Fibroblast of skin of right biceps (primary cell): ENCODE measurements at places on chromosomes 16 and 17.

GRCh38 chr16:8739989-8740704, 57.3 kb downstream of the TMEM186 start:
- no peak for DNase-seq

GRCh38 chr17:50165867-50166517, at the start of gene SGCA:
Gene SGCA, plus strand, starts transcription at chr17:50166005. Its CDS starts 36 bp downstream, at chr17:50166041.
- no peak for DNase-seq

DNA sequence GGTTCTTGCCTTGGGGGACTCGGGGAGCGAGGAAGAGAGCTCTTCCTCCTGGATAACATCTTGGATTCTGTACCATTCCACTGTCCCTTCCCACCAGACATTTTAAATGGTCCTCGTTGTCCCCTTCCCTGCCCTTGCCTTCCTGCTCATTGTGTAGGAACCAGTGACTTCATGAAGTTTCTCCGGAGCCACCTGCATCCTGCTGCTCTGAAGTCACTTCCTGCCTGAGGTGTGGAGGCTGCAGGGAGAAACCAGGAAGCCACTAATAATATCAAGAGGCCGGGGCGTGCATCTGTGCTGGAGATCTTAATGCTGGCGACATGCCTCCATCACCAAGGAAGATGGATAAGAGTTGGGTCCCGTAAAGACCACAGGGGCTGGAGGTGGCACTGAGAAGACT, 6.2 kb upstream of the SLC16A13 start:
- DNase-seq: no peak

DNA sequence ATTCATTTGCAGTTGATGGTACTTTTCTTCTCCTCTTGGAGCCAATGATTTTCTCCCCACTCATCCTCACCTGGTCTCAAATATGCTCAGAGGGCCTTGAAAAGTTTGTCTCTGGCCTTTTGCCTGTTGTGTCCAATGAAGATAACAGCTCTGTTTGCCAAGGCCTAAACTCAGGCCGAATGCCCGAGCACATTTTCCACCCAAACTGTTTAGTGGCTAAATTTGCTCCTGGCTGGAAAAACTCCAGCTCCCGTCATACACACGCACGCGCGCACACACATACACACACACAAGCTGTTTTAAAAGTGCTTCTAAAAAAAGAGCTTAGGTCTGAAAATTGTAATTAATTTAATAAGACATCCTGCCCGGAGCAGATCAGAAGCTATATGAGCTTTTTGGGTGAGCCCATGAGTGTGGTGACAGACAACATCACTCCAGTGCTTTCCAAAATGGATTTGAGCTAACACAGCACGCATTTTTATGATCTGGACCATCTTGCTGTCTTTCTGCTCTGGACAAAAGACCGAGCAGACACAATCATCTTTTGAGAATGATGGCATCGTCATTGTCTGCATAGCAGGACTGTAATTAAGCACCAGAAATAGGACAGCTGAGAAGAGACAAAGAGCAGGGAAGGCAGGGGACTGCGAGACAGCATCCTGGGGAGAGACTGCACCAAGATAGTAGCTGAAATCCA, 48.9 kb downstream of the IRX6 start:
- no peak for DNase-seq

GRCh38 chr16:57624806-57625500, 3.5 kb upstream of the ADGRG1 start:
- no peak for DNase-seq

- DNase-seq: peak; percentile 44
Observed at GRCh38 chr17:17682293-17682736, 1.1 kb downstream of the RAI1 start.

GRCh38 chr16:30187971-30188561, 4.7 kb downstream of the CORO1A start:
- DNase-seq: no peak

GRCh38 chr17:80758481-80759376, 214.1 kb downstream of the RPTOR start:
- DNase-seq: no peak

- DNase-seq: no peak
Observed at GRCh38 chr16:4699046-4699556, 5.7 kb downstream of the NUDT16L1 start.

DNA sequence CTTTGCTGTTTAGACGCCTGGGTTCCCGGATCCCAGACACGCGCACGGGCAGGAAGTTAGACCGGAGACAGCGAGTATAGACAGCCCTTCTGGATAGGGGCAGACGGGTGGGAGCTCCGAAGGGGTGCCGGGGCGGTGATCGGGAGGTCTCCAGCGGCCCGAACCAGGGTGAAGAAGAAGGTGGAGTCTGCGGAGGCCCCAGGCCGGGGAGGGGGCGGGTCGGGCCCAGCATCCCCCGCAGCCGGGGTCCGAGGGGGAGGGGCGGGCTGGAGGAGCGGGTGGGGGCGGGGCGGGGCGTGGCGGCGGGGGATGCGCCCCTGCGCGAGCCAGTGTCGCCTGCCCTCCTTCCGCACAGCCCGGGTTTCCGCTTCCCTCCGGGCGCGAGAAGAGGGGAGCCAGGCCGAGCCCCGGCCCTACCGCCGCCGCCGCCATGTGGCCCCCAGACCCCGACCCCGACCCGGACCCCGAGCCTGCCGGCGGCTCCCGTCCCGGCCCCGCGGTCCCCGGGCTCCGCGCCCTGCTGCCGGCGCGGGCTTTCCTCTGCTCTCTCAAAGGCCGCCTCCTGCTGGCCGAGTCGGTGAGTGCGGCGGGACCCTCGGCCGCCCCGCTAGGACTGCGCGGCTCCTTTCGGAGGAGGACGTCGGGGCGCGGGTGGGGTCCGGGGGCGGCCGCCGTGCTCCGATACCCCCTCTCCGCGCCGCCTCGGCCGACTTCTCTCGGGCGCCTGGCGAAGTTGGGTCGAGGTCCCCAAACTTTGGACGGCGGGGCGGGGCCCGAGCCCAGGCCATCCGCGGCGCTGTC, at the start of gene CMTM3:
CMTM3 (plus strand) TSS at position 329 of the 801 bp plus-strand sequence; CDS start at position 431, 102 bp downstream.
- DNase-seq: peak; percentile 68

DNA sequence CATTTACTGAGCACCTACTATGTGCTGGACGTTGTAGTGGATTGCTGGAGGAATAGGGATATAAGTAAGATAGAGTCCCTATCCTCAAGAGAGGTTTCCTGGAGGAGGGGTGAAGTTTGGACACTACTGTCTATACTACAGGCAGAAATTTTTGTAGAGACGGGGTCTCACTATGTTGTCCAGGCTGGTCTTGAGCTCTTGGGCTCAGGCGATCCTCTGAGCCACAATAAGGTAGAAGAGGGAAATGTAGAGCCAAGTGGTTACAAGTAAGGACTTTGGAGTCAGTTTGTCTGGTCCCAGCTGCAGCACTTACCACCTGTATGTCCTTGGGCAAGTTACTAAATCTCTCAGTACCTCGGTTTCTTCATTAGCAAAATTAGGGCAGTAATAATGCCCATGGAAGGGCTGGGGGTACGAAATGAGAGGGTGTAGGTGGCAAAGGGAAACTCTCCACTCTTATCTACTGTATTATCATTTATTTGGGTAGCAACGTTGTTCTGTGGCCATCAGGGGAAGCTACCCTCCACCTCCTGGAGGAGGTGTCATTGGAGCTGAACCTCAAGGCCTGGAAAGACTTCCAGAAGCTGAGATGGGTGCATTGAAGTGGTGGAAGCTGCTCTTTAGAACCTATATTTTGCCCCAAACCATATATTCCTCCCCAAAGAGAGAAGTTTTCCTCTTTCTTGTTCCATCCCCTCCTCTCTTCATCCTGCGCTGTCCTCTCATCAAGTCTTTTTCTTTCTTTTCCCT, 34.9 kb upstream of the DHX8 start:
- DNase-seq: no peak

DNA sequence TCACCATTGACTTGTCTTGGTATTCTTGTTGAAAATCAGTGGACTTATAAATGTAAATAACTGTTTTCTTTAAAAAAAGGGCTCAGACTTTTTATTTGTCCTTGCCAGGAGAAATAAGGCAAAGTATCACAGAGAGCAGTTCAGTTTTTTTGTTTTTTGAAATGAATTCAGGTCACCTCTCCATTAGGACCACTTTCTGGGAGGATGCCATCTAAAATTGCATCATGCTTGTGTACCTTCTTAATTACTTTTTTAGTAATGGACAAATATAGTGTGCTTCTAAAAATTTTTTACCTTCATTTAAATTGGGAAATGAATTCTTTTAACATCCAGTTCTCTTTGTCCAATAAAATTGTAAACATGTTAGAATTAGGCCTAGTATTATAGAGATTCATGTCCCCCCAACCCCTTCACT, 210.0 kb downstream of the BCAS3 start:
- DNase-seq: no peak

DNA sequence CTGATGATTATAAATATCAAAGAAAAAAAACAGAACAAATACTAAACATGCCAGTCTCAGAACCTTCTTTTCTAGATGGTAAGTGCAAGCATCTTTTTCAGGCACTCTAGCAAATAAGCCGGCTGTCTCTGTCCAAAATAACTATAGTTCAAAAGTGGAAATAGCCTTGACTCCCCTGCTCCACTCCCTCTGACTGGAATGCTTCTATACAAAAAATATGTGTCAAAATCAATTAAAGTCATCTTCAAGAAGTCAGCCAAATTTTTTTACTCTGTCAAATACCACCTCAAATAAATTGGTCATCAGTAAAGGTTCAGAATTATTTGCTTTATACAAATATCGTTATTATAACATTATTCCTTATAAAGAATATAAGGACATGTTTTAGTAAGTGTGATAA, 83.6 kb downstream of the CACNG1 start:
- DNase-seq: no peak

- DNase-seq: no peak
Observed at GRCh38 chr17:28549236-28550132, 2.9 kb downstream of the UNC119 start.

- DNase-seq: no peak
Observed at GRCh38 chr16:47134550-47134949, 9.2 kb downstream of the NETO2 start.

DNA sequence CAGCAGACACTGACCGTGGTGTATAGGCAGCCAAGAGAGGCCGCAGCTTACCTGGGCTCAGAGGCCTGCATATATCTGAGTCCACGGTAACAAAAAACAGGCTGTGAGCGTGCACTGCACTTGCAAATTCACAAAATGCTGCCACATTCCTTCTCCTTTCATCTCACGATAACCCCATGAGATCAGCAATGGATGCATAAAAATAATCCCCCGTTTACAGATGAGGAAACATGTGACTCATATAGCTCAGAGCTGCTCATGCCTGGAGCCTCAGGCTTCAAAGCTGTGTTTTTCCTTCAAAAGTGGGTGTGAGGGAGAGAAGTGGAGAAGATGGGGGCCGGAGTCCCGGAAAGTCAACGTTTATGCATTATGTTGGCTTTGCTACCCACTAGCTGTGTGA, 118.3 kb upstream of the FOXF1 start:
- DNase-seq: peak; percentile 83

DNA sequence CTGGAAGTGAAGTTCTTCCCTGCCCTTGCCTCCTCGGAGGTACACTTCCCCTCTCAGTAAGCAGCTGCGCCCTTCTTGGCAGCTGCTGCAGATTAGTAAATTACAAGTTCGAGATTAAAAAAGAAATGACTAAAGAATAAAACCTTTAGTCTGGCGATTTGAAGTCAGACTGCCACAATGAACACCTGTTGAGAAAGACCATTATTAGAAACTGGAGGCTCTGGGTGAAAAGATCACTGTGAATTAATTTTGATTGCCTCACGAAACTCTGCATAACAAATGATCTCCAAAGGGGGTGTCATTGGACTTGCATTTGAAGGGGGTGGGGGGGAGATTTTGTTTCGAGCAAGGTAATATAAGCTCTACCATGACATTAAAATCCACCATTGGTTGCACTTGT, 39.3 kb downstream of the SALL1 start:
- DNase-seq: no peak

- peak; percentile 74 for DNase-seq
Observed at GRCh38 chr17:79749156-79749815, 18.5 kb downstream of the ENPP7 start.
